ENCODE measurements at places on chromosomes 1 and 21.
A peak's percentile ranks its signal among the peaks of the same experiment; 100 is the strongest.

DNA sequence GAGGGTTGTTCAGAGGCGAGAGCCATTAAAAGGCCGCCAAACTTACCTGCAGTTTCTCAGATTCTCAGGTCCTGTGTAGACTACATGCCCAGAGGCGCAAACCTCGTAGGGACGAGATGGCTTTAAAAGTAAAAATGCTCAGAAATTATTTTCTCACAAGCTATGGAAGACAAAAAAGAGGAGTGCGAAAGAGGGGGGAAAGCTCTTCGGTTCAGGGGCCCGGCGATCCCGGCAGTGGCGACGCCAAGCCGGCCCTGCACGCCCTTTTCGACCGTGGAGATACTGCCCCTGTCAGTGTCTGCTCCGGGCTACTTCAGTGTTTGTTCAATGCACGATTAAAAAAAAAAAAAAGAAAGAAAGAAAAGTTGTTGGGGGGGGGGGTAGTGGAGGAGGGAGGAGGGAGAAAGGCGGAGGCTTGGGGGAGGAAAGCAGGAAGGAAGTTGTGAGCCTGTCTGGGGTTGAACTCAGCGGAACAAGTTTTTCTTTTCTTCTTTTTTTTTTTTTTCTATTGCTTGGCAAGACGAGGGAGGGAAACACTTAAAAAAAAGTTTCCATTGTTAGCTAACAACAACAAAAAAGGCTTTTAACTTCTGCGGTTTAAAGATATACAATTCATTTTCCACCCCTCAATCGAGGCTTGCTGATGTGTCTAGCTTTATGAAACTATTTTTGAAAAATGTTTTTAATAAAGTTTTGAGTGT lies at the start of gene ITPKB:
Gene ITPKB, minus strand, starts transcription at position 288 of the 701 bp plus-strand sequence. CDS start 1,824 bp downstream, outside the sequence.
- DNase-seq, result no peak

- DNase-seq, result peak; percentile 46
Observed at GRCh38 chr1:205375835-205376545, 19.3 kb upstream of the KLHDC8A start.

DNA sequence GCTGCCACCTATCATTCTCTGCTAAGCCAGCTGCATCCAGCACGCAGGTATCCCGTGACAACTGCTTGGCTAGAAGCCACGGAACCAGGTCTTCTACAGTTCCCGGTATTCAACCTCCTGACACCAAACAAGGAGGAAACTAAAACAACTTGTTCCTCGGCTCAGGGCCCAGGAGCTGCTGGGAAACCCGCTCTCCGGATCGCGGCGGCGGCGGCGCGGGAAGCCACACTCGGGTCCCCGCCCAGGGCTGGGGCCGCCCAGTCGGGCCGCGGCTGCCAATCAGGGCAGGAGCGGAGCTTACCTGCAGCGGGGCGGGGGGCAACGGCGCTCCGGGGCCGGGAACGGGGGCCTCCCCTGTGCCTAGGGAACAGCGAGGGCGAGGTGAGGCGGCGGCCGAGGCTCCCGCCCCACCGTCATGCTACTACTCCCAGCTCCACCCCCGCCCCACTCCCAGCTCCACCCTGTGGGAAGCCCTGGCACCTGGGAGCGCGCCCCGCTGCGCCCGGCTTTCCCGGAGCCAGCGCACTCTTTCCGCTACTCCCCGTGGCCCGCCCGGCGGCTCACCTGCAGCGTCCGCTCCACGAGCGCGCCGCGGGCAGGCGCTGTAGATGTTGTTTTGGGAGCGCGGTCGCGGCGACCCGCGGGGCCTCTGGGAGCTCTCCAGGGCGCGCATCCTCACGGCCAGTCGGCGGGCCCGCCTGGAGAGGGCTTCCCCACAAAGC lies 12.1 kb downstream of the IL24 start:
- DNase-seq, result no peak

DNA sequence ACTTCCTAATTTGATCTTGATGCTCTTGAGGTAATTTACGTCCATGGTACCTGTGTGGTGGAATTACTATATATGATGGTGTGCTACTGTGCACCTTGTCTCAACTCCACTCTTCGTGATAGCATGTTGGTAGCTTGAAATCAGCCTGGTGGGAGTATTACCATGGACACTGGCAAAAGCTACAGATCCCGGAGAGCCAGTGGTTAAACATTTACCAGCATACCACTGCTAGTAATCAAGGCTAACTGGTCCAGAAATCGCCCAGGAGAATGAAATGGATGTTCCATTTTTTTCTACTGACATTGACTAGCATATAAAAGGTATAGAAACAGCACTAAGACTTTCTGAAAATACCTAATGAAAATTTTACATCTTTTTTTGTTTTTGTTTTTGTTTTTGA lies 30.6 kb downstream of the ELK4 start:
- no peak for DNase-seq

GRCh38 chr1:231919886-231920285 lies 293.3 kb downstream of the DISC1 start:
- DNase-seq, result no peak

DNA sequence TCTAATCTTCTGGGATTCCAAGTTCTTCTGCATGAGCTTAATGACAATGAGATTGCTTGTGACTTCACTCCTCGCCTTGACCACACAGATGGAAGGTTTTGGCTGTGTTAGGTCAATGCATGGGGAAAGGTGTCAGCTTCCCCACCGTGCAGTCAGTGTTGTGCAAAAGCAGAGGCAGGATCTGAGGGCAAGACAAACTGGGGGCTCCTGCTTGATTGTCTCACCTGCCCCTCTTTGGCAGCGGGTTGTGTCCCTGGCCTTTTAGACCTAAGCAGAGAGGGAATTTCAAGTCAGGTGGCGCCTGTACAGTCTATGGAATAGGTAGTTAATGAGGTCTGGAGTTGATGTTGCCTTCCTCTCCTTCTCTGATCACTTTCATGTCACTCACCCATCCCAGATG lies 150.1 kb downstream of the CNIH3 start:
- no peak for DNase-seq

GRCh38 chr1:205061227-205061626 lies 18.2 kb downstream of the CNTN2 start:
- no peak for DNase-seq

DNA sequence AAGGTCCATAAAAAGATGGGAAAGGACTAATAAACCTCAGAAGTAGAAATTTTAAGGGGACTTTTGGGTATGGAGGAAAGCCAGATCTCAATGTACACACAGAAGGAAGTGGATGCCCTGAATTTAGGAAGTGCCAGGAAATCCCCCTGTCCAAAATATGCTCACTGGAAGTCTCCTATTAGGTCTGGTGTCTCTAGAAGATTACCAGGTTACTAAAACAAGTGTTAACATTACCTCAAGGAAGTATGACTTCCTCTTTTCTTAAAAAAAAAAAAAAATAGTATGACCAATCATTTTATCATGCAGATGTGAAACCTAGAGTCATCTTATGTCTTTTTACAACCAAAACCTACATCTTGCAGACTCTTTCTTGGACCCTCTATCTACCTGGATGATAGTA lies 30.7 kb downstream of the CD58 start:
- DNase-seq, result no peak

GRCh38 chr1:177227978-177228692 lies 57.4 kb downstream of the BRINP2 start:
- no peak for DNase-seq

DNA sequence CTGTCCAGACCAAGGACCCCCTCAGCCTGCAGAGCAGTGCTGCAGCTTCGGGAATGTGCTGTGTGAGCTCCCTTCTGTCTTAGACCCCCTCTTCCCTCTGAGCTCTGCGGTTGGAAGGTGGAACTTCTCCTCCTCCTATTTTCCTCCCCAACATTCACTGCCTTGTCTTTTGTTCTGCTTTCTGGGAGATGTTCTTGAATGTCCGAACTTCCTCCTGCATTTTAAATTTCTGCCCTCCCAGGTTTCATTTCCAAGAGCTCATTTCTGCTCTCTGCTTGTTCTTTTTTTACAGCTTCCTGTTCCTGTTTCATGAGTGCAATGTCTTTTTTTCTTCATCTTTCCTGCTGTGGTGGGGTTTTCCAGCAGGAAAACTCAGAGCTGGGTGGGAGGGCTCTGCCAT lies 29.3 kb downstream of the RRP1 start:
- DNase-seq, result no peak

GRCh38 chr1:218171302-218171893 lies 113.7 kb upstream of the RRP15 start:
- DNase-seq, result peak; percentile 9

GRCh38 chr1:169371404-169371803 lies 3.4 kb downstream of the BLZF1 start:
- no peak for DNase-seq

DNA sequence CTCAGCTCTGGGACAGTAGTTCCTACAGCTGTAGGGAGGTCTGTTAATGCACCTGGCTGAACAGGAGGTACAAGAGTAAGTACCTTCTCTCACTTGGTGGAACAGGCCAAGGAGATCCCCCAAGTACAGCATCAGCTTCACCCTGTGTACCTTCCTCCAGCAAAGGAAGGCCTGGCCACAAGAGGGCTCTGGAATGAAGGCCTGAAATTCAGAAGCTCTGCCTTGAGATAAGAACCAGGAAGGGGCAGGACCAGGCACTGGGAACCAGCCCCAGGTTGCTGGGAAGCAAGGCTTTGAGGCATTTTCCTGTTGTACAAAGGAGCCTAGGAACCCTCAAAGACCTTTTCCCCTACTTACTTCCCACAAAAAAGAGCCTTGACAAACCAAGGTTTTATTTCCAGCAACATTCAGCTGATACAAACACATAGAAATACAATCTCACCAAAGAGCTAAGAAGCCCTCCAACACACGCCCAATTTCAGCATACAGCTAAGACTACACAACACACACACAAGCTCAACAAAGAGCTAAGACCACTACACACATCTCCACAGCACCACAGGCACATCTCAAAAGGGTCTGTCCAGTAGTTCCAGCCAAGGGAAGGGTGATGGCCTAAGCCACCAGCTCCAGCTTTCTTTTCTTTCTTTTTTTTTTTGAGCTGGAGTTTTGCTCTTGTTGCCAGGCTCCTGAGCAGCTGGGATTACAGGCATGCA lies 23.5 kb downstream of the F11R start:
- DNase-seq, result peak; percentile 31

- no peak for DNase-seq
Observed at GRCh38 chr1:80450711-80451110, 1350.0 kb upstream of the ADGRL2 start.

GRCh38 chr21:36229181-36229580 lies 72.6 kb downstream of the DOP1B start:
- DNase-seq, result no peak

GRCh38 chr1:195740862-195741261 lies 867.4 kb downstream of the KCNT2 start:
- peak; percentile 22 for DNase-seq

GRCh38 chr1:166141969-166142368 lies 24.8 kb downstream of the FAM78B start:
- DNase-seq, result no peak

DNA sequence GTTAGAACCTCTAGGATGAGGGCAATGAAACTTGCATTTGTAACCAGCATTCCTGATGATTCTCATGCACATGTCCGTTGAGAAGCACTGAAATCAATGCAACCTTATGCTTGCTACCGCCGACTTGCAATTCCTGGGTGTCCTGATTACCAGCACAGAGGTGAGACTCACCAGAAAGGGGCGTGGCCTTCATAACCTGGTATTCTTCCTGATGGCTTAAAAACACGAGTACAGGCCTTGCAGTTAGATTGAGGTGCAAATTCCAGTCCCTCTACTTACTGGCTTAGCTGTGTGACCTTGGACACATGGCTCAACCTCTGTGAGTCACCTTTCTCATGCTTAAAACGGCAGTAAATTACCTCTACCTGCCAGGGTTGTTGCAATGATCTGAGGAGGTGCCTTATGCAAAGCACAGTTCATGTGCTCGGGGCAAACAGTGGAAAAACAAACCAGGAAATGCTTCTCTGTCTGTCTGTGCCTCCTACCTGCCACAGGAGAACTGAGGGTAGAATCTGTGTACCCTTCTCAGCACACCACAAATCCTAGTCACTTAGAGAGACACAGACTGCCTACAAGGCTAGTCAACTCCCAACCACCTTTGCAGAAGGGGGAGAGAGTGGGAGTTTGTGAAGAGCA lies 39.1 kb upstream of the ECE1 start:
- DNase-seq, result no peak

- no peak for DNase-seq
Observed at GRCh38 chr1:184753117-184753516, 1.5 kb downstream of the EDEM3 start.

GRCh38 chr1:236284291-236284721 lies 2.5 kb upstream of the ERO1B start:
- DNase-seq, result no peak

GRCh38 chr1:203464226-203464625 lies 11.4 kb upstream of the PRELP start:
- no peak for DNase-seq

DNA sequence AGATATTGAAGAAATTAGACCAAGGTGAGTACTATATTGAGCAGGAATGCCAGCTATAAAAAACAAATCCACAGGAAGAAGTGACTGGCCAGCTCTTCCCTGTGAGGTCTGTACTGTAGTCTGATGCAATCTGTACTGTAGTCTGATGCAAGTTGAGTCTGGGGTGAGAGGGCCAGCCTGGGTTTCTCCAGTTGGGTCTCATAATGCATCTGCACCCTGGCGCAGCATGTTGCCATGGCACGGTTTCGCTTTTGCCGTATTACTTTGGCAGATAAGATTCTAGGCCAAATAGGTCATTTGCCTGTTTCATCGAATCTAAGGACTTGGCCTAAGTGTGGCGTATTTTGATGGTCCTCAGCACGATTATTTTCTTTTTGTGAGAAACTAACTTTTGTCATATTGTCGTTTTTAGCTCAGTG lies 24.4 kb upstream of the PGD start:
- DNase-seq, result no peak

- DNase-seq, result no peak
Observed at GRCh38 chr1:76826072-76826845, 41.0 kb upstream of the ST6GALNAC5 start.

GRCh38 chr1:85584264-85584781 lies 3.8 kb downstream of the CCN1 start:
- DNase-seq, result peak; percentile 98

DNA sequence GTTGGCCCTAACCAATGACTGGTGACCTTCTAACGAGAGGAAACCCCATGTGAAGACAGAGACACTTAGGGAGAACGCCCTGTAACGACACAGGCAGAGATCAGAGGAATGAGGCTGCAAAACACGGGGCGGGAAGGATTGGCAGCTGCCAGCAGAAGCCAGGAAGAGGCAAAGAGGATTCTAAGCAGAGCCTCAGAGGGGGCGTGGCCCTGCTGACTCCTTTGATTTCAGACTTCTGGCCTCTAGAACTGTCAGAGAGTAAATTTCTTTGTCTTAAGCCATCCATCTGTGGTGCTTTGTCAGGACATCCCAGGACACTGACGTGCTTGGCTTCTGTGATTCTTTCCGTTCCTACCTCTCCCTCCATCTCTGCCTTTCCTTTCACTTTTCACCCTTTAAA lies 79.3 kb downstream of the SH3BGR start:
- DNase-seq, result no peak

DNA sequence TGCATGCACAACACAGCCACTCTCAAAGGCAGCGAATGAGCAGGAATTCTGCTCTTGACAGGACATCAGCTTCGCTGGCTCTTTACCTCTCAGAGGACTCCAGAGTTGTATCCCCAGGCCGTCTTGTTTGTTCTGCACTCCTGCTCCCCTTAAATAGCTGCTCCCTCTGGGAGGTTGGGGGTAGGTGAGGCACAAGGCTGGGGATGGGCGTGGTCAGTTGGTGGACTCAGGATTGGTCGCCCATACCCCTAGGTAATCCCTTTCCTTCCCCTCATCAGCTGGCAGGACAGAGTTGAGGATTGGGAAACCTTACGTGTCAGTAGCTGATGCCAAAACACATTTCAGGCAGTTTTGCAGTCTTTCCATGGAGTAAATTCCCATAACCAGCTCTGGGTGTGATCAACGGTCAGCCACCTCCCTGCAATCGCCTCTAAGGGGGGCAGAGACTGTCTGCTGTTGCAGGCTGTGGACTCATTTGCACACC lies at the start of gene PLA2G2A:
Gene PLA2G2A, minus strand, starts transcription at position 125 of the 484 bp plus-strand sequence. CDS start 845 bp downstream, outside the sequence.
- no peak for DNase-seq

Measured in amniotic stem cell (primary cell).